Activated T-cell treated with anti-CD3 and anti-CD28 coated beads for 1 hour (primary cell): ENCODE measurements at places on chromosomes 3 and 15.

DNA sequence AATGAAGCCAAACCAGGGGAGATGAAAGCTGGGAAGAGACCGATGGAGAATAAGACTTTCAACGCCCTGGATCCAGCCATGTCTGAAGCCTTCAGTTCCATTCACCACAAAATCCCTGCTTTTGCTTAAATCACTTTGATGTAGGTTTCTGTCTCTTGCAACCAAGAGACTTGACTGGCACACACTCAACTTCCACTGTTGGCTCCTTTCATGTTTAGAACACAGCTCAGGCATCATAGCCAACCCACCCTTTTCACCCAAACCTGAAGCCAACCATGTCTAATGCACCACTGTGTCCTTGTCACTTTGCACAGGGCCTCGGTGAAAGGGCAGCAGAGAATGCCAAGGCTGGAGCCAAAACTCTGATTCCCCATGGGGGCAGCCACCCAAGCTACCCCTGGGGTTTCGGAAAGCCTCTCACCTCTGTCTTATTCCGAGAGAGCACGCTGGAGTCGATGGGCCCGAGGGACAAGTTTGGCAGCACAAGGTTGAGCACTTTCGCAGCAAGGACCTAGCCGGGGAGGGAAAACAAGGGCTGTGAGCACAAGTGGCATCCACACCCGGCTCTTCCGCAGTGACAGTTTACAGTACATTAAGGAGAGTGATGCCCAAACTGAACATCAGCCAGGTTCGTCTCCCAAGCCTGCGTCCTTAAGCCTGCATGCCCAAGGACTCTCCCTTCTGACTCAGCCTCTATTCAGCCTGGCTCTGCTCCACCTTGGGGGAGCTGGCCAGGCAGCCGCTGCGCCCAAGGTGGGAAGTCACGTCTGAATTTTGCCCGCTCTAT is 37.6 kb downstream of the ABTB1 start:
- DNase-seq = no peak

DNA sequence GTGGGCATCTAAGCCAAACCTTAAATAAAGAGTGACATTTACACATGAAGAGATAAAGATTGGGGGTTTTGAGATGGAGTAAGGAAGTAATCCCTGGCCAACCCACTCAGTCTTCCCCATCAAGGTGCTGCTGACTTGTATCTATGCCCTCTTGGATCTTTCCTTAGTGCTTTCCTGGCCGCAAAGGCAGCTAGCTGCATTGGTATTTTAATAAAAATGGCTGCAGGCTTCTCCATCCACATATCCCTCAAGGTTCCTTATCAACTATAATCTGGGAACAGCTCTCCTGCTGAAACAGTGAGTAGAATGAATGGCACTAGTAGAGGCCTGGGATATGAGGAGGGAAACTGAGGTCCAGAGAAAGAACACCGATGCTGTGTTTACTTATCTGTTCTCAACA is 122.2 kb upstream of the ANKRD28 start:
- no peak for DNase-seq

- no peak for DNase-seq
Measured at GRCh38 chr15:66405615-66406014, 18.9 kb downstream of the MAP2K1 start.

DNA sequence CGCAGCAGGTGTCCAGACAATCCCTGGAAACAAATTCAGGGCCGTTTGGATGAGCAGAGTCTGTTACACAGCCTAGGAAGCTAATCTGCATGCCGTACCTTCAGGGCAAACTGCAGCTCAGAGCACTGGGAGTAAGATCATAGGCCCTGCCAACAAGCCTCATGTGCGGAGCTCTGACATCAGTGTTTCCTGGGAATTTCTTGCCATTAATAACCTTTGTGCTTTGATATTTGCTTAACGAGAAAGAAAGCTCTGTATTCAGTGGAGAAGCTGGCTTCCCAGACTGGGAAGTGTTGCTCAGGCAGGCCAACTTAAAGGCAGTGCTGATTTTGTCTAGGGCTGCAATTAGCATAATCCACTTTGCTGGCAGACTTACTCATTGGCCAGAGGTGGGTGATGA is 116.1 kb upstream of the KLHL25 start:
- DNase-seq = no peak

- DNase-seq = no peak
Measured at GRCh38 chr3:42025370-42026138, 63.7 kb upstream of the ULK4 start.

DNA sequence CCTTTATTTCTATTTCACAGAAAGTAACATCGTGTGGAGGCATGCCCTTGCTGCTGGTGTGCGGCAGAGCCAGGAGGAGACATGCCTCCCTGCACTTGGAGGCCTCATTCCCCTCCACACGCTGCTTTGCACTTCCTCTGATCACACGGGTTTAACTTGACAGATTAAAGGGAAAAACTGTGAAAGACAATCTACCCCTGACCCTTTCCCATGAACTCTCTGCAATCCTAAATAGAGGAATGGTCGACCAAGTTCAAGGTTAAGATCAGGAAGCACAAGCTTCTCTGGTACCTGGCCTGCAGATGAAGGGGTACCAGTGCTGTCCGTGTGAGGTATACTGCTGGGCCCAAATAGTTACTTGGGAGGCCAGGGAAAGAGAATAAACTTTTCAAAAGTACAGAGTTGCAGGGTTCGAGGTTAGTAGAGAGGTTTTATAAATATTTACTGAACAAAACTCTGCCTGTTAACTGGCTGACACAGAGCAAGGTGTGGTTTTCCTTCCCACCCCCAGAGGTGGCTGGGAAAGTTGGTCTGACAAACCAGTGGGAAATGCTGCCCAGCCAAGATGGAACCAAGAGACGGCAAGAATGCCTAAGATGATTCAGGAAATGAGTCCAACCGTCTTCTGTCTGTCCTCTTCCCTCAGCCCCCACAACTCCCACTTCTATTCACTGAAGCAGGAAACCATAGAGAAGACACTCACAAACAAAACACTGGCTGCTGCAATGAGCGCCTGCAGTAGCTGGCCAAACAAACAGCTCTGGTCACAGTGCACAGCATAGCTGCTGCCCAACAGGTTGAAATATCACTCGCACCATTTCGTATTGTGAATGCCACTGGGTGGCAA is 79.6 kb downstream of the IGF2BP2 start:
- no peak for DNase-seq

GRCh38 chr3:124802702-124803101 is 72.5 kb downstream of the UMPS start:
- DNase-seq = no peak

- DNase-seq = no peak
Measured at GRCh38 chr3:73365756-73366397, 258.9 kb downstream of the PDZRN3 start.

DNA sequence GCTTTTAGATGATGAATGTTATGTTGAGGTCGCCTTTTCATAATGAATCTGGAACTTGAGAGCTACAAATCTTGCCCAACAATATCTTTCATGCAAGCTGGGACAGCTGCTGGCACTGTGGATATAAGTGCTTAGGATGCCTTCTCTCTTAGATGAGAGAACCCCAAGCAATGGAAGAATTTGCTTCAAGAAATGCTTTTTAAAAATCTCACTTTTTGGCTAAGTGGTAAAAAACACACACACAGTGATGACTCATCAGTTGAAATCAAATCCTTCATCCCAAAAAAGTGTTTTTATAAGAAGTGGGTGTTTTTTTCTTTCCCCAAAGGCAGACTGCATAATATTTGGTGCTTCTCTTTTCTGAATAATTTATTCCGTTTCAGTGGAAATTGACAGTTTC is 38.4 kb upstream of the GALNT15 start:
- DNase-seq = no peak

GRCh38 chr3:9064850-9065249 is 101.6 kb upstream of the RAD18 start:
- no peak for DNase-seq

- DNase-seq = no peak
Measured at GRCh38 chr3:161108840-161109239, 3.7 kb upstream of the B3GALNT1 start.

DNA sequence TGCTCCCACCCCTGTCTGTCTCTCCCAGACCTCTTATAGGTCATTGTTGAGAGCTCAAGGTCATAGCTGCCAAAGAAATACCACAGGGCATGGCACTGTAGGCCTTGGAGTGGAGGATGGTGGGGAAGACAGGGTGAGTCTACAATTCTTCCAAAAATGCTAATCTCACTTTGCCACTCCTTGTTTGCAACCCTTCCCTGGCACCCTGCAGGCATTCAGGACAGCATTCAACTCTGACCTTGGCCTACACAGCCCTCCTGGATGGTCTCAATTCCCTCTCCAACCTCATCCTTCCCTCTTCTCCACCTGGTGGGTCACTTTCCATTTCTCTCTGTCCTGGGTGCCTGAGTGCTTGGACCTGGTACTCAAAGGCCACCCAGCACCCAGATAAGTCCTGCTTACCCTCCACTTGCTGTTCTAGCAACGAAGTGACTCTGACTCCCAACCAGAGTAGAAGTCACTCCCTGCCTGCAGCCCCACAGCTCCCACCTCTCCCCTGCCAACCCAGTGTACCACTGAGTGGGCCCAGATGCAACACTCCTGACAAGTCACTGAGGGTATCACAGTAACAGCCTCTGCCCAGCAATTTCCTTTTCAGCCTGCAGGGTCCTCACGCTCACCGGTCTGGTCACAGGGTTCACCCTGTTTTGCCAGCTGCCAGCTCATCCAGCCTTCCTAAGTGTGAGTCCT is 36.6 kb downstream of the AMOTL2 start:
- no peak for DNase-seq

DNA sequence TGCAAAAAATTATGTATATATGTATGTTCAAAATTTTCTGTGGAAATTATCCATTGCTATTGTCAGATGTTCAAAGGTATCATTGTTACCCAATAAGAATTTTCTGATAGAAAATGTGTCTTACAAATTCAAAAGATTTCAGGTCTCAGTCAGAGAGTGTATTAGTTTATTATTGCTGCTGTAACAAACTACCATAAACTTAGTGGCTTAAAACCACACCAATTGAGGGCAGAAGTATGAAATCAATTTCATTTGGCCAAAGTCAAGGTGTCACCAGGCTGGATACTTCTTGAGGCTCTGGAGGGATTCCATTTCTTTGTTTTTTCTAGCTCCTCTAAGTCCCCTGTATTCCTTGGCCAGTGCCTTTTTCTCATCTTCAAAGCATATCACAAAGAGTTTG is 914.4 kb upstream of the ROBO1 start:
- DNase-seq = no peak

- no peak for DNase-seq
Measured at GRCh38 chr15:48437178-48437577, 105.9 kb downstream of the DUT start.

GRCh38 chr15:43150191-43150929 is 17.0 kb downstream of the TMEM62 start:
- no peak for DNase-seq

DNA sequence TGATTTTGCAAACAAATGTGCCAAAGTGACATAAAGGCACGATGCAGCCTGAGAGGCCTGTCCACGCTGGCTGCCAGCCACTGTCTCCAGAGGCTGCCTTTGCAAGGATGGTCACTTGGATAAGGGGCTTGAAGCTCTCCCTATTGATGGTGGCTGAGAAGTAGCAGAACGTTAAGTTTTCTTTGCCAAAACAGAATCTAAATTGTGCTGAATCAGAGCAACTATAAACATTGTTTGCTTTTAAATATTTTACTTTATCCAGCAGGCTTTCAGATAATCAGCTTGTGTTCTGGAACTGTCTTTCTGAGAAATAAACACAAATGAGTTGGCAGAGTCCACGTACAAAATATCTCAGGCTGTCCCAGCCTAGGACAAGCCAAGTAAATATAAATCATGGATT is 23.8 kb upstream of the CNBP start:
- no peak for DNase-seq

DNA sequence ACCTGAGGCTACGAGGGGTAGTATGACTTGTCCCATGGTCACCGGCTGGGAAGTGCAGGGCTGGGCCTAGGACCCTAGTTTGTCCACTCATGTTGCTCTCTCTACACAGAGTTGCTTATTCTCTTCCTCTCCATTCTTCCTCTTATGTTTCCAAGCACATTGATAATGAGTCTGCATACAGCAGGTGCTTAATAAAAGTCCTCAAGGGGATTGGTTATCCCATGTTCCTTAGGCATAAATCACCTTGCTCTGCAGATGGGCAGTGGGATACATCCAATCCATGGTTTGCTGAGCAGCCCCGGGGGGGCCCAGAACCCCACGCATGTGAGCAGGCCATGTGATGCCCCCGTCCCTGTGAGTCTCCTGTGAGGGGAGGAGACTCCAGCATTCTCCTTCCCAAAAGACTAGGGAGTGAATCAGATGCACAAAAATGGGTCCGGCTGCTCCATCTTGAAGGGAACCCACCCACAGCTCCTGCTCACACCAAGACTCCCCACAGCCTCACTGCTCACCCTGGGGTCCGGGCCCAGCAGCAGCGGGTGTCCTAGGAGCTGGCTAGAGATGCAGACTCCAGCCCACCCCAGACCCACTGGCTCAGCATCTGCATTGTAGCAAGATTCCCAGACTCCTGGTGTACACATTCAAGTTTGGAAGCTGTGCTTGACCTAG is 139.9 kb downstream of the NUP210 start:
- DNase-seq = no peak

GRCh38 chr3:107294117-107294516 is 83.1 kb upstream of the CCDC54 start:
- no peak for DNase-seq

DNA sequence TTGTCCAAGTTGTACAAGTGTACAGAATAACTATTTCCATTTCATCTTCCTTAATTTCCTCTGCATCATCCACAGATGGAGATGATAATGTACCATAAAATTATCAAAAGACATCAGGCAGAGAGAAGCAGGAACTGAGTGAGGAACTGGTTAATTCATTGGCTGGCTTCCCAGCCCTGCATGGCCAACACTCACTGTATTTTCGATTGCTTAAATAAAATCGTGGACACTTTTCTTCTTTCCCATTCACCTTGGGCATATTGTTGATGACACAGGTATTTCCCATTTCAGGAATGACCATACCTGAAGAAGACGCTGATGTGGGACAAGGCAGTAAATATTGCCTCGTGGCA is 144.2 kb upstream of the ABHD17C start:
- no peak for DNase-seq

DNA sequence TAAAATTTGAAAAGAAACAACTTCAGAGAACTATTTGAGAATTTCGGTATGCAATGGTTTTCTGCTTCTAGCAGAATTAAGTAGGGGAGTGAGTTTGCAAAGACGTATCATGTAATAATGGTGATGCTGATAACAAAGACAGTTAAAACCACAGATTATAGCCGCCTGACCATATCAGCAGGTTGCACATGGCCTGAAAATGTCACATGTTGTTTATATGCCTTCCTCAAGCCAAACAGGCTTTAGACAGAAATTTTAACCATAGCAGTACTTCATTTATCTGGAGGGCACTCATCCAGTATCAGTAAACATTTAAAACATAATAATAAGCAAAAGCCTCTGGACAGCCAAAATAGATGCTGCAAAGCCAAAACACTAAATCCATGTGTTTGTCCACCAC is 131.7 kb downstream of the RYR3 start:
- no peak for DNase-seq
